Astrocyte (in vitro differentiated cells and primary cell): ENCODE measurements at places on chromosomes 5 and 9. TPM values are rescaled to one million over a fixed set of nuclear protein-coding genes. Genes with fewer than 3 reads are reported as not detected.

DNA sequence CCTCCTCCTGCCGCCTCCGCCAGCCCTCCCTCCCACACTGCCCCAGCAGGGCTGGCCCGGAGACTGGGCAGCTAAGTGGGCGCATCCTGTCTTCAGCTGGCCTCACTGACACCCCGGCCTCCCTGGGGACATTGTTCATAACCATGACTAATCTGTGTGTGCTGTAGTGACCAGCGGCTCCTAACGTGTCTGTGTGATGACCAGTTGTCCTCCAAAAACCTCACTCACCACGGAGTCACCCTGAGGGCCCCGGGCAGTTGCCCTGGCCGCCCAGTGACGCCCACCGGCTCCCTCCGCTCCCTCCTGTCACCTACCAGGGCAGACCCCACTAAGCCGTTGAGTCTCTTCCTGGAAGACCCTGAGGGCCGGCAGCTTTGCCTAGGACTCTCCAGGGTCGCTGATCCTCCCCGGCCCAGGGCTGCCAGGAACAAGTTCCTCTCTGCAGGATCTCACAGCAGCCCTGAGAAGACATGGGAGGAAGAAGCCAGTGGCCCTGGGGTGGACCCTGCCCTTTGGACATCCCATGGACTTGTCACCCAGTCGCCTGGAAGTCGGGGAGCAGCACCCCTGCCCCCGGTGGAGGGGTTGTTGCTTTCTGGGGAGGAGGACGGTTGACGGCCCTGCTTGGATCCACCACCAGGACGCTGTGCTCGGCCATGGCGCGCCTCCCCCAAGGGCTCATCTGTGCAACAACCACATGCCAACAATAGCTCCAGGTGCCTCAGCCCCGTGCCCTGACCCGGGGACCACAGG, 110.2 kb upstream of the LMX1B start:
- no peak for DNase-seq

DNA sequence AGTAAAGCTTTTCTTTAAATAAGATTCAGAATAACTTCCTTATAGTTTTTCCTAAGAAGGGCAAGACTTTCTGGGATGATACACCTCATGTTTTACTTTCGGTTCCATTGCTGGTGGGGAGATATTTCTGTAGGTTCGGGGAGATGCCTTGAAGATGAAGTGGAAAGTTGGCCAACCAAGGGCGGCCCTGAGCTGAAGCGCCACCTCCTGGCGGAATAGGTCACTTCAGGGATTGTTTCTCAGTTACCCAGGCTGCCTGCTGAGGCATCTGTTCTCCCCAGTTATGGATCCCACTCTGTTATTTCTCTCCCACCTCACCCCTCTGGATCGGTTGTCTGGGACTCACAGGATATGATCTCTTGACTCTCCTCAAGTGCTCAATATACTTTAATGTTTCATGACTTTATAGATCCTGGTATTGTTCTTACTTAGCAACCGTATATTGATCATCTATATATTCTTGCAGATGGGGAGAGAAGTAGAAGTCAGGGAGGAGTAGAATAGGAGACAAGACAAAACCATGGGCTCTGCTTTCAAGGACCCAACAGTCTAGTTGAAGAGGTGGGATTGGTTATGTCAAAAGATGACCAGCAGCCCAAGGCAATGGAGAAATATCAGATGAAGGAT, 23.4 kb downstream of the MEGF10 start:
- no peak for DNase-seq

DNA sequence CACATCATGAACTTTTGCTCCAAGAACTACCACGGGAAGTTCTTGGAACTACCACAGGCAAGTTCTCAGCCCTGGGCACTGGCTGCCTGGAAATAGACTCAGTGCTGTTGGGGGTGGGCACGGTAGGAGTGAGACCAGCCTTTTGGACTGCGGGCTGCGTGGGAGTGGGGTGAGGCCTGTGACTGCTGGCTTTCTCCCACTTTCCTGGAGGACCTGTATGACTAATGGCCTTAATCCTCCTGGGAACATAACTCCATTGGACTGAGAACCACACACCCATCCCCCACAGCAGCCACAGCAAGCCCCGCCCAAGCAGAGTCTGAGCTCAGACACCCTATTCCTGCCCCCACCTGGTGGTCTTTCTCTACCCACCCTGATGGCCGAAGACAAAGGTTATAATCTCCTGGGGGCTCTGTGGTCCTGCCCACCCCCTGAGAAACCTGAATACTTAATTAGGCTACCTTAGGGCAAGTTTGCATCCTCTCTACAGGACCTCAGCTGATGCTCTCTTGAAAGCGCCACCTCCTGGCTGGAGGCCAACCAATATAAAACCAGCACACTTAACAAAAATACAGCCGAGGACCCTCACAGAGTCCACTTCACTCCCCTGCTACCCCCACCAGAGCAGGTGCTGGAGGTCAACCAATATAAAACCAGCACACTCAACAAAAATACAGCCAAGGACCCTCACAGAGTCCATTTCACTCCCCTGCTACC, 112.6 kb downstream of the CACNA1B start:
- DNase-seq: no peak

- DNase-seq: no peak
These were observed 165.3 kb downstream of the KDM4C start for GRCh38 chr9:6923086-6923485.

The PCDHGA7 gene
- total RNA-seq: 0.57 and 0.62 TPM in 2 replicates

DNA sequence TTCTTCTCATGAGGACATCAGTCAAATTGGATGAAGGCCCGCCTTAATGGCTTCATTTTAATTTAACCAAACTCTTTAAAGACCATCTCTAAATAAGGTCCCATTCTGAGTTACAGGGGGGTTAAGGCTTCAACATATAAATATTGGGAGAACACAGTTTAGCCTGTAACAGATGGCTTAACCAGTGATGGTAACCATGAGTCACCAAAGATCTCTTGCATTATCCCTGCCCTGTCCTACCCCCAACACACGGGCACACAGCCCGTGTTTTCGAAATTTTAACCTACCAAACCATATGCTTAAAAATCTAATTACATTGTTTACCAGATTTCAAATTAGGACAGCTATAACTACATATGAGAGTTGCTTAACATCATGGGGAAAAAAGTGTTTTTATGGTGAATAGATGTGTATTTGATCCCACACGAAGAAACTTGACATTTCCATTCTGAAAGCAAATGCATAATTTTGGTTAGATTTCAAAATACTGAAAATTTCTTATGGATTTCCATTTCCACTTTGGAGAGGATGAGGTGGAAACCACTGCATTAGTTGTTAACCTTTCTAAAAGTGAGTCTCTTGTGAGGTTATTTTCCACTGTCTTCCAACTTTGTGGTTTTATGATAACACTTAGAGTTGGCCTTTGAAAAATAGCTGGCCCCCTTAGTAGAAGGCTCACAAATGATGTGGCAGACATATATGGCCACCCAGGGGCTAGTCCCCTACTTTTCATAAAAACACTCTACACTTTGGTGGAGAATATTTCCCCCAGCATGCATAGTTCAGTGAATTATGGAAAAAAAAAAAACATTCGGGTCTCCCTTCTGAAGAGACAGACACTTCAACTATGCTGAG, 849.3 kb downstream of the TLE1 start:
- DNase-seq: peak; percentile 82

DNA sequence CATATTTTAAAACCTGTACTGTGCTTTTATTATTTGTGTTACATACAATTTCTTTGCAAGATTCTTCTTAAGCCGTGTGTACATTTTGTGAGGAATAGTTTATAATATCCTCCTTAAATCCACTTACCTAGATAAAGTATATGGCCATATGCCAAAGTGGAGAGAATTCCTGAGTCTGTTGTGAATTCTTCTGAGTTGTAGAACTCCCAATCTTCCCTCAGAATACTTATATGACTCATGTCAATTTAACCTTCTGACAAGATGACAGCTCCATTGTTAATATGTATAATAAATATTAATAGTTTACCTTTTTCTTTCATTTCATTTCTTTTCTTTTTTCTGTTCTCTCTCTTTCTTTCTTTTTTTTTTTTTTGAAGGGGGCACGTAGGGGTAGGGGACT, 6.0 kb upstream of the RICTOR start:
- DNase-seq: no peak

The DNAH5 gene
- 3.2 and 3.4 TPM in 2 replicates for total RNA-seq

DNA sequence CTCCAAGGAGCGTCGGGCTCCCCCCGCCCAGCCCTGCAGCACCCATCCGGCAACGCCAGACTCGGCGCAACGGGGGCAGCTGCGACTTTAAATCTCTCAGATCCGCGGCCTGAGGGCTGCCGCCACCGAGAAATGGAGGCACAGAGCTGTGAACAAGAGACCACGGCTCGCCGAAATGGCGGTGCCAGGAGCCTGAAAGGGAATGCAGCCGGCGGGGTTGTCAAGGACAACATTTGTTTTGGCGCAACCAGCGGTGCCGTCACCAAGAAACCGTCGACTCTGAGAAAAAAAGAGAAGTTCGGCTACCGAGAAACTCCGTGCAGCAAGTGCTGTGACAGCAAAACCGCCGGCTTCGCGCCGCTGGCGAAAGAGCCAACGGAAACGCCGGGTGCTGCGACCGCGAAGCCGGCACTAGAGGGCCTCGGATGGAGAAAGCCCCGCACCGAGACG, 2.1 kb upstream of the ANXA2R start:
- peak; percentile 69 for DNase-seq

GRCh38 chr5:14900693-14901461, 29.3 kb upstream of the ANKH start:
- peak; percentile 88 for DNase-seq

- no peak for DNase-seq
These were observed 335.0 kb downstream of the PDE4D start for GRCh38 chr5:59558501-59558900.

- no peak for DNase-seq
These were observed 60.6 kb upstream of the EMB start for GRCh38 chr5:50501491-50502228.

DNA sequence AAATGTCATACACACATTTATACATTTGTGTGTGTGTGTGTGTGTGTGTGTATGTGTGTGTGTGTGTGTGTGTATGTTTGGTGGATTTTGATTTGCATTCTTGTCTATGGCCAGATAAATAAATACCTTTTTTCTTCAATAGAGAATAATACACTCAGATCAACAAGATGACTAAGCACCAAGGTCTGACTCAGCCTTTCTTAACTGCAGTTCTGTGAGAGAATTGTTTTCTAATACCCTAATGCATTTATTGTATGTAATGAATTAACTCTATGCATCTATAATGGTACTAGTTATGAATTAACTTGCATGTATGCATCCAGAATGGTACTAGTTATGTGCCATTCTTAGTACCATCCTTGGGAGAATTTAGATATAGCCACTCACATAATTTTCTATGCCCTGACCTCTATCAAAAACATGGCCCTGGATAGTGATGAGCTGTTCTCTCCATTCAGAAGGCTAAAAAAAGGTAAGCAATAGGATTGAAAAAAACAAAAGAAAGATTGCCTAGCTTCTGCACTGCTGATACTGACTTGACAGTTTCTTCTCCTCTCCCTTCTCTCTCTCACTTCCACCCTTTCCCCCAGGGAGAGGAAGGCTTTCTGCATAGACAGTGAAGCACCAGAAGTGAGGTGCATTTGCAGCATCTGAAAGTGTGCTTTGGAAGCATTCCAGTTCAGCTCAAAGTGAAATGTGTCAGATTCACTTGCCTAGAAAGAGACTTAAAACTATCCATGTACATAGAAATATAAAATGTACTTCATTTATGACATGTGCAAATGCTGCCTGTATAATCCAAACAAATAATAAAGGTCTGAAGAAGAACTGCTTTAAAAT, 55.1 kb upstream of the CCDC112 start:
- peak; percentile 53 for DNase-seq

- no peak for DNase-seq
These were observed 480.9 kb upstream of the WWC1 start for GRCh38 chr5:167810573-167810972.

DNA sequence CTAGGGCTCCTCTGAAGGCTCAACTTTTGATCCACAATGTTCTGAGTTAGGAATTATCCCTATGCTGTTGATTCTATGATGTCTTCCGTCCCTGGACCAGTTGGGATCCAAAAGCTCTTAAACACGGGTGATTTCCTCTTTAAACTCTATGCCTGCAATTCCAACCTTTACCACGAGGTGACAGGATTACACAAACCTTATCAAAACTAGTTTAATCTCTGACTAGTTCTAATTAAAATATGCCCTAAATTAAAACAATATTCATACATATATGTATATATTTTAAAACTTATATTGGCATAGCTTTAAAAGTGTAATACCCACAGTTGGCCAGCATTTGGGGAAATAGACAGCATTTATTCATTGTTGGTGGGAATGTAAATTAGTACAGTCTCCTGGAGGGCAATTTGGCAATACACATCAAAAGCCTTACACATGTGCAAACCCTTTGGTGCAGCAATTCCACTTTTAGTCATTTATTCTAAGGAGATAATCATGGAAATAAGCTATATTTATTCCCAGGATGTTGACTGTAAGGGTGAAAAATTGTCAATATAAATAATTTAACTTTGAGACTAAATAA, 51.6 kb upstream of the PHYKPL start:
- no peak for DNase-seq

GRCh38 chr5:172434251-172434650, 20.1 kb downstream of the SH3PXD2B start:
- no peak for DNase-seq

- DNase-seq: no peak
These were observed 301.1 kb upstream of the PTGER4 start for GRCh38 chr5:40378396-40379177.

The CDKN2B gene
- total RNA-seq: 306 and 314 TPM in 2 replicates

GRCh38 chr5:160919626-160920025, 67.6 kb upstream of the ATP10B start:
- DNase-seq: no peak

- DNase-seq: peak; percentile 59
These were observed 201.4 kb downstream of the SMARCA2 start for GRCh38 chr9:2216591-2216990.

- no peak for DNase-seq
These were observed 3.0 kb downstream of the NOXA1 start for GRCh38 chr9:137426018-137426681.
